ENCODE measurements at places on chromosomes 16 and 17. TPM values are rescaled to one million over a fixed set of nuclear protein-coding genes. Genes with fewer than 3 reads are reported as not detected.

Gene PSKH1
- 16.2 TPM for total RNA-seq

Gene FSCN2
- 0.95 TPM for total RNA-seq

Gene CA7
- not detected for total RNA-seq

Gene C17orf113
- 1.3 TPM for total RNA-seq

Gene CBFA2T3
- 1.7 TPM for total RNA-seq

Gene BTBD17
- total RNA-seq = not detected

Gene NHERF1
- total RNA-seq = 81.2 TPM

Gene CSF3
- total RNA-seq = not detected

Gene CCL7
- total RNA-seq = not detected

Measured in activated T-cell treated with anti-CD3 and anti-CD28 coated beads, Interleukin-2, amount 50 U/mL, for 72 hours (primary cell).